Left colon (tissue), 2 donors: ENCODE measurements at places on chromosomes 6 and 20. TPM values are rescaled to one million over a fixed set of nuclear protein-coding genes. Genes with fewer than 3 reads are reported as not detected.
A peak's percentile ranks its signal among the peaks of the same experiment; 100 is the strongest.

DNA sequence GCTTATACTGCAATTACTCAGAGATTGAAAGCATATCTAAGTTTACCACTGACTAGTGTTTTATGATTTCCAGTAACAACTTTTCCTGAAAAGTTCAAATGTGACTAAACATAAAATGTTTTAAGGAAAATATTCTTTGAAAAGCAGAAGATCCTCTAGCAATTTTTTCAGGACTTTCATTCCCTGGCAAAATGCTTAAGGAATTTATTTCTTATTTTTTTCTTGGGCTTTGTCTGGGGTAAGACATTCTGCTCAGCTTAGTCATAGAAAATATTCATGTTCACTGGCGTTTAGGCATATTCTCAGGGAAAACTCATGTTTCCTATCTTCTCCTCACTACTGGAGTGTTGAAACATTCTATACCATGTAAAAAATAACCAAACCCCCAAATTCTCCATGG, 235.3 kb upstream of the CEP162 start:
- DNase-seq, result no peak

Gene NKAIN4
- total RNA-seq, result not detected

DNA sequence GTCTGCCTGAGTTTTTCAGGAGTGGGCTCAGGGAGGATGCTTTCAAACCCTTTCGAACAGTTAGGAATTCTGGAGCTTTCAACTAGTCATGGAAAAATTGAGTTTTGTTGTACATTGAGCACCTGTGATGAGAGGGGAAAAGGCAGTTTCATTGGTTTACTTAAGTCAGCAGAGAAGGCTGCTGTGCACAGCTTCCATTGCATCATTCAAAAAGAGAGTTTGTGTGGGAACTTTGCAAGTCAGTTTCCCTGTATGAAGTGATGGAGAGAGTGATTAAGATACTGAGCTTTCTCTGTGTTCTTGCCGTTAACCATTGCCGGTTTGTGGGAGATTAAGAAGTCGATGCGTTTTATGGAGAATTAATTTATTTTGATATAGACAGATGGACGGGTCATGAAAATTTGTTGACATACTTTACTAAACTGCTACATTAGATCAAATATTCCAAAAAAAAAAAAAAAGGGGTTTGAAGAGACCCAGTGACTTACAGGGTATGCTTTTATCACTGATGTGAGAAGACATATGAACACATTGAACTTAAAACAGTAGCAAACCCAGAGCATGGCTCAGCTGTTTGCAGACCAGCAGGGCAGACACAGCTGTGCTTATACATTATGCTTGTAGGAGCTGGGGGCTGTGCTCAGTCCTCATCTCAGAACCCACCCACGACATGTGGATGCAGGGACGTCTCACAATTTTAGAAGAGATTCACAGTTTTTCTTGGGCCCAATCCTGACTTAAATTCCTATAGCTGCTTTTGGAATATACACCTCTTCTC, 234.1 kb downstream of the SOX4 start:
- no peak for DNase-seq

GRCh38 chr6:85449388-85449817, 480 bp upstream of the NT5E start:
- peak; percentile 49 for DNase-seq

DNA sequence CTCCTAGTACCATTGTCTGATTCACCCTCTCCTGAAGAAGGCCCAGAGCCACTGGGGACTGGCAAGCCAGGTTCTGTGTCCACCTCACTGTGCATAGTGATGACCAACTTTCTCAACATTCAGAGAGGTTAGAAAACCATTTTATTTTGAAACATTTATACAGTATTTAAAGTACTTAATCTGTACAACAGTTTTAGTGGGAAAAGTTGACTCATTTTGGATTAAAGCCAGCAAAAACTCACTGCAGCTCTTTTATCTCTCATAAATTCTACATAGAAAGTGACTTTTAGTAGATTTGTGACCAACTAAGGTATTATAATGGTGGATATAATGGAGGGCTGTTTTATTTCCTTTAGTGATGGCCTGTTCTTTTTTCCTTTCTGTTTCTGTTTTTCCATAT, 9.7 kb downstream of the TULP4 start:
- no peak for DNase-seq

DNA sequence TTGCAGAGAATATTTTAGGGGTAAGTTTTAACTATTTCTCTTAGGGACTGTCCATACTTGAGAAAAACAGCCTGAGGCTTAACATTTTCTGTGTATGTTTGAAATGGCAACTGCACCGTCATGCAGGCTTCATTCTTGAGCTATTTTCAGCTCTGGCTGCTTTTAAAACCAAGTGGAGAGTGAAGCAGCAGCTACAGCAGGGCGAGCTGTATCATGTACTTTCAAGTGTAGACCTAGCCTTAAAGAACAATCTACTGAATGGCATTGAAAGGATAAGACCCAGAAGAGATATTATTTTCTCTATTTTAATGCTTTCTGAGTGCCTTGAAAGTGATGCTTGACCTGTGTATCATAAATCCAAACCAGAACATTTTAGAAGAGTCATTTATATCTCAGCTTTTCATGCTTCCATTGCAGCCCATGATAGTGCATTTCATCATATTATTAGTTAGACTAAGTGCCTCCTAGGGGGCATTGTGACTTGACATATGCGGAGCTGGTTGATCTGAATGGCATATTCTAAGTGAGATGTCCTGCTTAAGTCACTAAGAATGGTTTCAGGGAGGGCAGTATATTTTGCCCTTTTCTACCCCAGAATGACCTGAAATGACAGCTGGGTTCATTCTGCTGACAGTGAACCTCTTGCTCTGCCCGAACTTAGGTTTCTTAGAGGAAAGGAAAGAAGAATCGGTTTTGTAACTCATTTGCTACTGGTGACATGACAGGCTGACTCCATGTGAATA, 85.3 kb downstream of the NKAIN2 start:
- DNase-seq, result no peak

DNA sequence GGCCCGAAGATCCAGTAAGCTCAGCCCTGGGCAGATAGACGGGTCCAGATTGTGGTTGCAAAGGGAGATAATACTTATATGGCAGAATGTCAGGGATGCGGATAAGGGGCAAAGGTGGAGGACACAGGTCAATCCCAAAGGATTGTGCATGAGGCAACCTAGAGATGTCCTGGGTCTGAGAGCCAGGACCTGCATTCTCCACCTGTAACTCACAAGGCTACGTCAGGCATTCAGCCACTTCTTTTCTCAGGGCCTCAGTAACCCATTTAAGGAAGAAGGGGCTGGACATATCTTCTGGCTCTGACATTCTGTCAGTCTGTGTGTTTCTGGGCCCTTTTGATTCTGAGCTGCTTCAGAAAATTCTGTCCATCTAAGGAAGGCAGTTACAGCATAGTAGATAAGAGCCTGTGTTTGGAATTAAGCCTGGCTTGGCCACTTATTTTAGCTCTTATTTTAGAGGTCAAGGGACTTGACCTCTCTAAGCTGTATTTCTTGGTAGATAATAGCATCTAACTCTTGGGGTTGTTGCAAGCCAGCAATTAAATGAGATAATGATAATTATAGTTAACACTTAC, 40.2 kb downstream of the CNBD2 start:
- no peak for DNase-seq

DNA sequence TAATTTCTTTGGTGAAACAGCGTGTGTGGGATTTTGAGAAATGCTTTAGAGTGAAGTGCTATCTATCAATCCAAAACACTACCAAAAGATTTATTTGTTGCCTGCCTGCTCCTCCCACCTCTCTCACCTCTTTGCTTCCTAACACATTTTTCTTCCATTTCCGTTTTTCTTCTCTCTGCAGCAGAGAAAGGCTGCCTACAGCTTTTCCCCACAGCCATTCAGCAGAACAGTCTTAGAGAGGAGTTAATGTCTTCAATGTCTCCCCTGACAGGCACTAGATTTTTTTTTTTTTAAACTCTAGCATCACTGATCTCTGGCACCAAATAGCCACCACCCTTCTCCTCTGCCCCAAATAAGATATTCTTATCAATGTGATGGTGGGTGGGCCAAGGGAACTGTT, 327.8 kb upstream of the MAN1A1 start:
- DNase-seq, result no peak

- DNase-seq, result no peak
These were observed 149.7 kb upstream of the TNFAIP3 start for GRCh38 chr6:137717074-137718073.

GRCh38 chr6:16851758-16852157, 90.5 kb upstream of the ATXN1 start:
- DNase-seq, result no peak

GRCh38 chr20:32479012-32479411, 106.1 kb downstream of the NOL4L start:
- no peak for DNase-seq

Gene RSPO3
- total RNA-seq, result 6.2 TPM

- DNase-seq, result no peak
These were observed 44.1 kb downstream of the RALY start for GRCh38 chr20:34037767-34038166.

Gene SLC44A4
- 763 TPM for total RNA-seq
